ENCODE measurements at places on chromosomes 4 and X.

DNA sequence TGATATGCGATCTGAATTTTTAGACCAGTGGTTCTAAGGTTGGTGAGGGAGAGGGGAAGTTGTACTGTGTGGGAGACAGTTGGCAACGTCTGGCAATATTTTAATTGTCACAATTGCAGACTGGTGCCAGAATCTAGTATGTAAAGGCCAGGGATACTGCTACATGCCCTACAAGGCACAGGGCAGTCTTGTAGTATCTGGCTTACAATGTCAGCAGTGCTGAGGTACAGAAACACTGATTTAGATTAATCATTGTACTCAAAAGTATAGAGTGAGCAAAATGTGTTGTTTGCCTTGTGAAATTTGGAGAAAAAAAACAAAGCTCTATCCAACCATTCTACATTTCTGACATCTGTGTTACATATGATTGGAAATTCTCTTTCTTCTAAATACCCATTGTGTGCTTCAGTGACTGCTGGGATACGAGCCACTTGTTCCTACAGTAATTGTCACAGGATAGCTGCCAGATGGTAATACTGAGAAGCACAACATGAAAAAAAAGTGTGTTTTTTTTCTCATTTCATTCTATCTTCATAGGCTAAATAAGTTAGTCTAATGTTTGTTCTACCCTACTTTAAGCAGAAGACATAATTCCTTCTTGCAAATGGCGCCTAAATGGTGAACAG, 526.7 kb upstream of the AGA start:
- DNase-seq, result no peak

GRCh38 chr4:110617646-110618580, 5.0 kb downstream of the PITX2 start:
- DNase-seq, result no peak

DNA sequence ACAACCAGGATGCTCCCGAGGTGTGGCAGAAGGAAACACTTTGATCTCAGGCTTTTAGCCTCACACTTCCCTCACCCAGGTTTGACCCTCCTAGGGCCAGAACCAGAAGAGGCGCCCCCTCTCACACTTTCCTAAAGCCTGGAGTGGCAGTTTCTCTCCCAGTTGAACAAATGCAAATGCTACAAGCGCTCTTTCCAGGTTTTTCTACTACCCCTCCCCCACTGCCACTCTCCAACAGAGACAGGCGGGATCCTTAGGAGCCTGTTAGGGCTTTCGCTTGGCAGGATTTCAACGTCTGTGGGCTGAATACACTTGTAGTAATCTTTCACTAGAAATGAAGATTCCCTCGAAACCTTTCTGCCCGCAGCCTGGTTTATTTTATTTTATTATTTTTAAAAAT, 2.4 kb downstream of the TSC22D3 start:
- DNase-seq, result no peak

- DNase-seq, result no peak
Measured at GRCh38 chrX:120801426-120801825, 74.2 kb downstream of the CT47B1 start.

DNA sequence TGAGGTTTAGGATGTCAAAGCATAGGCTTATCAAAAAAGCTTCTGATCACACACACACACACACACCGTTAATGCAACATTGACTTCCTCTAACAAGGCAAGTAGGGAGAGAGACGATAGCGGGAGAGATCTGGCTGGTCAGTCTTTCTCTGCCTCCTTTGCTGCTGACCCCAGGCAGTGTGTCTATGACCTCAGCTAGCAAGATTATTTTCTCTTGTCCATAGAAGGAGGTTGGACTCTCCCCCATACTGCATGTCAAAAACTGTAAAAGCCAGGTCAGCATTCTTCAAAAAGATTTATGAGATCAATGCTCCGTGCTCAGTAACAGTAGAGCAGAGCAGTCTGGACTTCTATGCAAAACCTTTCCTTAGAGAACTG, 63.5 kb upstream of the PGM2 start:
- peak; percentile 27 for DNase-seq
